Hematopoietic multipotent progenitor cell treated with erythropoietin and hydrocortisone succinate and interleukin-3 and kit ligand, for 8 days (in vitro differentiated cells): ENCODE measurements at places on chromosomes 2 and 18.

- DNase-seq, result no peak
These were observed 6.7 kb upstream of the IL1A start for GRCh38 chr2:112791019-112791418.

- no peak for DNase-seq
These were observed 239.1 kb downstream of the FAM210A start for GRCh38 chr18:13487237-13487636.

- DNase-seq, result no peak
These were observed 22.1 kb downstream of the GCKR start for GRCh38 chr2:27518782-27519113.

- no peak for DNase-seq
These were observed 310.9 kb downstream of the HRH4 start for GRCh38 chr18:24771300-24771699.

- no peak for DNase-seq
These were observed 2.7 kb downstream of the COPS9 start for GRCh38 chr2:240133401-240133800.
